ENCODE measurements at places on chromosomes 6 and 20.

DNA sequence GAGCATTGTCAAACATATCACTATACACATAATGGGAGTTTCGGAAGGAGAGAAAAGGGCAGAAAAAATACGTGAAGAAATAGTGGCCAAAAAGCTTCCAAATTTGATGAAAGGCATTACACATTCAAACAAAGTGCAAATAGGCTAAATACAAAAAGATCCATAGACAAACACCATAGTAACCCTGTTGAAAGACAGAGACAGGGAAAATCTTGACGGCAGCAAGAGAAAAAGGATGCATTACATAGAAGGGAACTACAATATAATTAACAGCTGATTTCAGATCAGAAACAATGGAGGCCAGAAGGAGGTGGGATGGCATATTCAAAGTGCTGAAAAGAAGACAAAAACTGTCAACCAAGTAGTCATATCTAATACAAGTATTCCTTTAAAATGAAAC, 170.8 kb downstream of the MRPL14 start:
- H3K4me3 ChIP-seq: no peak overlapping the region
- peaks cover 42% of the 10 kb centered on the region for H3K27me3 ChIP-seq
- DNase-seq: no peak
- no peaks in the 10 kb centered on the region for H3K36me3 ChIP-seq

- peaks cover 21% of the 10 kb centered on the region for H3K4me1 ChIP-seq
- no peak overlapping the region for H3K4me3 ChIP-seq
- no peaks in the 10 kb centered on the region for H3K27me3 ChIP-seq
- H3K27ac ChIP-seq: no peak overlapping the region
- no peak for DNase-seq
- peaks cover 23% of the 10 kb centered on the region for H3K36me3 ChIP-seq
Observed at GRCh38 chr20:38050686-38051085, 17.1 kb downstream of the RPRD1B start.

GRCh38 chr20:33296206-33296605, 13.2 kb downstream of the BPIFB1 start:
- no peak for DNase-seq
- no peak overlapping the region for H3K4me3 ChIP-seq
- no peak overlapping the region for H3K27ac ChIP-seq
- H3K4me1 ChIP-seq: peaks cover 5% of the 10 kb centered on the region

- H3K4me1 ChIP-seq: peaks cover 20% of the 10 kb centered on the region
- H3K27me3 ChIP-seq: peaks cover 66% of the 10 kb centered on the region
- no peaks in the 10 kb centered on the region for H3K36me3 ChIP-seq
- peak overlapping the region; percentile 77 for H3K4me3 ChIP-seq
- peak; percentile 49 for DNase-seq
Observed at GRCh38 chr6:41546866-41547798, 951 bp downstream of the FOXP4 start.

DNA sequence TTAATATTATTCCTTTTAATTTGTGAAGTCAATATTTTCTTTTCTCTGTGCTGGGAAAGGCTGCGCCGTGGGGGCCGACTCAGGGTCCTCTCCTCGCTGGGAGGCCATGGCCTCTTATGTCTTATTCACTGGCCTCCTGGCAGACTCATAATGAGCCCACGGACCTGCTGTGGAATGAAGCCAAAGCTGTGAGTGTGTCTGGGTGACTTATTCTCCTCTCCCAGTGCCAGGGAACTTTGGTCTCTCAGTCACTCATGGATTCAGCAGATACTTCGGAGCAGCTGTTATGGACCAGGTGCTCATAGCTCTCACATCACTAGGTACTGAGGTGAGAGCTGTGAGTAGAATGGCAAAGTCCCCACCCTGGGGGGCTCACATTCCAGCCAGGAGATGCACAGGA, 297.6 kb downstream of the CDH26 start:
- no peak overlapping the region for H3K4me3 ChIP-seq
- no peak for DNase-seq
- no peaks in the 10 kb centered on the region for H3K27me3 ChIP-seq

DNA sequence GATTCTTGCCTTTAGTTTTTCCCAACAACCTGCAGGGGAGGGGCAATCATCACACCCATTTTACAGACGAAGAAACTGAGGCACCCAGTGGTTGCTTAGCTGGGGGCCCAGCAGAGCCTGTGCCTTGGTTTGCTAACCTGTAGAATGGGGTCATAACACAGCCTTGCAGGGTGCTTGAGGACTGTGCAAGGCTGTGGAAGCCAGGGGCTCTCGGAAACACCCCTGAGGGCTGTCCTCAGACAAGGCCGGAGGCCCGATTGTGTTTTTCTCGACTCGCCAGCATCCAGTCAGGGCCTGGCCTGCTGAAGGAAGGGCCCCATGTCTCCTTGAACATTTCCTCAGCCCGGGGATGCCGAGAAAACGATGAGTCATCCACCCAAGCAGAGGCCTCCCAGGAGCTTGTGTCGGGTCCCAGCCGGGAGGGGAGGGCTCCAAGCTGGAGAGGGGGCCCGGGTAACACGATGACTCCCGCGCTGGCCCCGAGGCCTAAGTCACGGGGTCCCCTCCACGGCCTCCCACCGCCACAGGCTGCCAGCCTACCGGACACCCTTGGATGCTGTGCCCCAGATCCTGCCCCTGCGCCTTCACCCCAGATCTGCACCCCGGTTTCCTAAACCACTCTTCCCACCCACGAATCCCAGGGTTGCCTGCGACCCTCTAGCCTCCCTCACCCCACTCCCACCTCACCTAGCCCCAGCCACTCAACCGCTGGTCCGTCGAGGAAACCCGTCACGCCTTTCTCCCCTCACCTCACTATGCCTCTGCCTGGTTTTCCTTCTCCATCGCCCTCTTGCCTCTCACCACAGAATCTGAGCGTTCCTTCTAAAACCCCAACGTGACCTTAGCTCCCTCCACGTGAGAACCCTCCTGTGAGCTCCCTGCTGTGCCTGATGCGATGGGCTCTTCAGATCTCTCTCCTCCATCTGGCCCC, 10.6 kb downstream of the NOL4L start:
- H3K27me3 ChIP-seq: no peaks in the 10 kb centered on the region
- no peaks in the 10 kb centered on the region for H3K36me3 ChIP-seq
- DNase-seq: no peak
- H3K4me1 ChIP-seq: peaks cover 6% of the 10 kb centered on the region

- H3K4me1 ChIP-seq: peaks cover 20% of the 10 kb centered on the region
- H3K4me3 ChIP-seq: no peak overlapping the region
- H3K27ac ChIP-seq: no peak overlapping the region
- DNase-seq: no peak
- H3K27me3 ChIP-seq: no peaks in the 10 kb centered on the region
- H3K36me3 ChIP-seq: peaks cover 2% of the 10 kb centered on the region
Observed at GRCh38 chr6:135176464-135176863, 4.6 kb upstream of the MYB start.

DNA sequence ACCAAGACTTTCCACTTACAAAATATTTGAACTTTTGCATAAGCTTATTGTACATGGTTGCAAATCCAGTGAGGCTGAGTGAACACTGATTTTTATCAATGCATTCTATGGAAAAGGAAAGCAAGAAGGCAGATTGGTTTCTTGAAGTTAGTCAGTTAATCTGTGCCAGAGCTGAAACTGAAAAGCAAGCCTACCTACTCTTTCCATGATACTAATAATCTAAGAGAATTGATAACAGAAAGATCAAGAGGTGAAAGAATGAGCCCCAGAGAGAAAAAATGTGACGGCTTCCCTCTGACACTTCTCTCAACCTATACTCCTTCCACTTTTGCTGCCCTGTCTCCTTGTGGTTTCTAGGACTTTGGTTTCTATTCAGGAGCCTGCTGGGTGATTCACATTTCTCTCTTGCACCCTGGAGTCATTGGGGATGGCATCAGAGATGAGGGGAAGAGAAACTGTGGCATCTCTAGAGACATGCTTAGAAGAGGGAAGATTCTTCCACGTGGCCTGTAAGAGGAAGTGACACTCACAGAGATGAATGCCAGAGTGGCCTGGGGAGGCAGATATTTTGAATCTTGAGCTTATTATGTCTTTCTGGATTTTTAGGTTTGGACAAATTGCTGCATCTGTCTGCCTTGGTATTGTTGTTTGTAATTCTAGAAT, 158.6 kb upstream of the RIMS1 start:
- no peak overlapping the region for H3K27ac ChIP-seq
- DNase-seq: no peak
- H3K4me3 ChIP-seq: no peak overlapping the region
- H3K27me3 ChIP-seq: no peaks in the 10 kb centered on the region

- no peak overlapping the region for H3K4me3 ChIP-seq
- no peaks in the 10 kb centered on the region for H3K27me3 ChIP-seq
- no peaks in the 10 kb centered on the region for H3K36me3 ChIP-seq
- H3K27ac ChIP-seq: no peak overlapping the region
- DNase-seq: no peak
- H3K4me1 ChIP-seq: peaks cover 2% of the 10 kb centered on the region
Observed at GRCh38 chr20:47849006-47849405, 63.7 kb upstream of the SULF2 start.

DNA sequence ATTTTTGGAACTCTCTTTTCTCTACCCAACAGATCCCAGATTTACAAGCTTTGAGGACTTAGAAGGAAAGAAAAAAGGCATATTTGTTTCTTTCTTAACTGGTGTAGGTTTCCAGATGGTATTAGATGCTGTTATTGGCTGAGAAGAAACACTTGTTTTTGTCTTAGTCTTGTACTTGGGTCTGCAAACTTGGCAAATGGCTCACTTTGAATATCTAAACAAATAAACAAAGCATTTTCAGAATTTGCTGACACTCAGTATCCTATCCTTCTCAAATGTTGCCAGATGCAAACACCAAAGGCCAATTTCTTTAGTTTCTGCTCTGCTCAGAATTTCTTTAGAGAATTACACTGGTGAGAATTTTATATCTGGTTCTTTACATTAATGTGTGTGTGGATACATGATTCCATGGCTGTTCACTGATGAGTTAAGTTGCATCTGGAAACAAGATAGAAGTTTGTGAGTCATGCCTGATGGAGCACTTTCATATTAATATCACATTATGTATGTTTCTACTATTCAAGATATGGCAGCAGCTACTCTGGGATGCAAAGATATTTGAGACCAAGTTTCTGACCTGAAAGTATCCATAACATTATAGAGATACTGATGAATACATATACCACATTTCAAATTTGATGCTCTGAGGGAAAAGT, 43.7 kb upstream of the CEP162 start:
- H3K27me3 ChIP-seq: peaks cover 9% of the 10 kb centered on the region
- no peaks in the 10 kb centered on the region for H3K4me1 ChIP-seq
- DNase-seq: no peak
- no peak overlapping the region for H3K4me3 ChIP-seq

DNA sequence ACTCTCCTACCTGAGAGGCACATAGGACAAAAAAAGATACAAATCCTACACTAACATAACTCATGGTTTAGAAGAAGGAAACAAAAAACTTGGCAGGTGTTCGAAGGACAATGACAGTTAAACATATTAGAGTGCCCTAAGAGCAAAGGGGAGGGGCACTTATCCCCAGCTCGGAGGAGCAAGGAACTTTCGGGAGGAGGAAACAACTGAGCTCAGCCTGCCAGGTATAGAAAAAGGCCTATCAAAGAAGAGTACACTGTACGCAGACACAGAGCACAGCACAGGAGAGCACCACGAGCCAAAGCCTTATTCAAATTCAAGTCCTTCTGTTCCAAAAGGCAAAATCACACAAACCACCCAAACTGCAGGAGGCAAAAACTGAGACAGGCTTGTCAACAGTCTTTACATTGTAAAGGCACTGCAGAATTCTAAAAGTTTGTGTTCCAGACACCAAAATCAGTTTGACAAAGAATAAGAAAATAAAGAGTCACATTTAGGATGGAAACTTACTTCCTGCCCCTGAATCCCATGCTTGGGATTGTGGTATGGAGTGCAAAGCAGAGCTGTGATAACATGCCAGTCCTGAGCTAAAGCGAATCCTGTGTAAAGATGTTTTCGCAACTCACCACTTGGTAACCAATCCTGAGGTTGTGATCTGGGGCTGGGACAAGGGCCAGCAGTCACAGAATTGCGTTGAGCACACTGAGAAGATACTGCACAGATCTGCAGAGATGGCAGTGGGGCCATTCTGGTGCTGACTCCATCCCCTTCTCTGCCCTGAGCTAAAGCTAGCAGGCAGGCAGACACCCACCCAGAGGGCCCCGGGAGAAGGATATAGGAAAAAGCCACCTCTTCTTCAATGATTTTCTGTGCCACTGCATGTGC, 108.6 kb downstream of the CHD6 start:
- DNase-seq: no peak
- peaks cover 33% of the 10 kb centered on the region for H3K36me3 ChIP-seq
- no peak overlapping the region for H3K4me3 ChIP-seq
- no peak overlapping the region for H3K27ac ChIP-seq

DNA sequence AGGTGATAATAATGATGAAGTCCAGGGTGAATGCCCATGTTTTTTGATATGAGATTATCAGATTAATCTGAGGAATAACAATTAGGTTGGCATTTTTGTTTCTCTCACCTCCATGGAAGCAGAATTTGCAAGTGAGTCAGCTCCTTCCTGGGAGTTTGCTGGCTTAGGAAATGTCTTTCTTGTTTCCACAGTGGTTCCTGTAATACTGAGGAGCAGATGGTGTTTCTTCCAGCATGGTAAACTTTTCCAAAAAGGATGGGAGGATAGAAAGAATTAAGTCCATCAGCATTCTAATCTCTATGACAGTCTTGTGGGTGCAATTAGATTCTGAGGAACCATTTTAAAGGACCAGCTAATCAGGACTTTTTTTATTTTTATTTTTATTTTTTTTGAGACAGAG, 40.5 kb downstream of the SNAP25 start:
- no peaks in the 10 kb centered on the region for H3K4me1 ChIP-seq
- H3K36me3 ChIP-seq: no peaks in the 10 kb centered on the region
- no peak for DNase-seq
- peaks cover 2% of the 10 kb centered on the region for H3K27me3 ChIP-seq
- no peak overlapping the region for H3K27ac ChIP-seq
- no peak overlapping the region for H3K4me3 ChIP-seq

DNA sequence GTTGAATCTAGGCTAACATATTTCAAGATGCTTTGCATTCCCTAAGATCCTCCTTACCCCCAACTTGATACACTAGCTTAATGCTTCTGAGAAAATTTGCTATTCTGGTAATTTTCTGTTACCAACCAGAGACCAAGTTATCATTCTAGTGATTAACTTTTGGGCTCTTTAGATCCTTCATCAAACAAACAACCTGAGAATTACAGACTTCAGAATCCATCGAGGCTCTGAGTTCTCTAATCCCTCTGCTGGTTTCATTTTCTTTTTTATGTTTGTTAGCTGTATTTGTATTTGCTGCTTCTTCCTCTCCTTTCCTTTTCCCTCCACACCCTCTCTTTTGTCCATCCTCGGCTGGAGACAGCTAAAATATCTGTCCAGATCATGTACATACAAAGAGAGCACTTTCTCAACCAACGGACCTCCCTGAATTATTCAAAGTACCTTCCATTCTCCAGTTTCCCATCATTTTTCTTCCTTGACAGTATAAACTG, 98.7 kb upstream of the RIPOR2 start:
- no peak for DNase-seq
- H3K4me3 ChIP-seq: peak overlapping the region; percentile 83
- peak overlapping the region; percentile 95 for H3K27ac ChIP-seq

DNA sequence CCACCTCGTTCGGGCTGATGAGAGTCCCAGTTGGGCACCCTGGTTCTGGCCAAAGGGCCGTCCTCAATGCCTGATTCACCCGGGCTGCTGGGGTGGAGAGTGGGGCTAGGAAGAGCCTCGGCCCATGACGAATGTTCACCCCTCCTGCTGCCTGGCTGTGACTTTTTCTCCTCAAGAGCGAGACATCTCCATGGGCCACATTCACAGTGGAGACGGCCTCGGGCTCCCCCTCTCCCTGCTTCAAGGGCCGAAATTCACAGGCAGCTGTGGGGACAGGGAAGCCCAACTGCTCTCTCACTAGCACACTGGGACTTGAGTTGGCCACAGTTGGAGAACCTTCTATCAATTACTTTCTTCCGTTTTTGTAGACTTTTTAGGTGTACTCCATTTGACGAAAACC, 138.0 kb downstream of the SYNDIG1 start:
- DNase-seq: no peak
- H3K36me3 ChIP-seq: no peaks in the 10 kb centered on the region
- no peak overlapping the region for H3K27ac ChIP-seq
- no peak overlapping the region for H3K4me3 ChIP-seq
- no peaks in the 10 kb centered on the region for H3K4me1 ChIP-seq
- no peaks in the 10 kb centered on the region for H3K27me3 ChIP-seq

All from activated CD8-positive, alpha-beta memory T cell treated with anti-CD3 and anti-CD28 coated beads, Interleukin-2, amount 10 ng/mL, durations not matched to agents 7 days and 5 days (primary cell).